ENCODE measurements at places on chromosomes 2 and 18.

DNA sequence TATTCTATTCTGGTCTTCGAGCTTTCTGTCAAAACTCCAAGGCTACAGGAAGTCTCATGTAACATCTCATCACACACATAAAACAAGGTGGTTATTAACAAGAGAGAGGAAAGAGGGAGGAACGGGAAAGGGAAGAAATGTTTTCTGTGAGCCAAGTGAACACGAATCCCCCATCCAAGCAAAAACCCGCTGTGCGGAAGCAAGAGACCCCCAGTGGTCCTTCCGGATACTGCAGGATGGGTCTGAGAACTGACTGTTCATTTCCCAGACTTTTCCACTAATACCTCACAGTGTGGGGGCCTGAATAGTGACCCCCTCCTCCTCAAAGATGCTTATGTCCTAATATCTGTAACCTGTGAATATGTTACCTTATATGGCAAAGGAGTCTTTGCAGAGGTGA, 19.0 kb upstream of the DIPK1C start:
- no peak overlapping the region for H3K4me3 ChIP-seq
- peaks cover 22% of the 10 kb centered on the region for H3K27me3 ChIP-seq
- no peak overlapping the region for H3K27ac ChIP-seq
- H3K4me1 ChIP-seq = no peaks in the 10 kb centered on the region
- DNase-seq = no peak

- H3K4me3 ChIP-seq = no peak overlapping the region
- no peak overlapping the region for H3K27ac ChIP-seq
- DNase-seq = peak; percentile 5
- H3K4me1 ChIP-seq = peaks cover 15% of the 10 kb centered on the region
- peaks cover 16% of the 10 kb centered on the region for H3K27me3 ChIP-seq
Measured at GRCh38 chr2:18154812-18155211, 276.3 kb downstream of the KCNS3 start.

DNA sequence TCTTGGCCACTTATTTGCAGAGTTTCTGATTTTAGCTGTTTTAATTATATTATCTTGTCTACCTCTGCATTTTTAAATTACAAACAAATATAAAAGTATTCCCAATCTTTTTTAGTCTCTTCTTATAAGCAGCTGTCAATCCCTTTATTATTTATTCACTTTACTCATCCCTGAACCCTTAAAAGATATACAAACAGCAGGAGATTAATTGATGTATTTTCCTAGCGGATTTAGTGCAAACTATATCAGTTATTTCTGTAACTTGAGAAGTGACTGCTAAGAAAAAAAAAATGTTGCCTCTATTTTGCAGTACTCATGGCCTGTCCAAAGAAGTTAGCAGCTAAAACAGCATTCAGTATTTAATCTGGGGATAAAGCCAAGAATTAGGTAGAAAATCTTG, 42.1 kb upstream of the GCFC2 start:
- H3K27ac ChIP-seq = no peak overlapping the region
- no peaks in the 10 kb centered on the region for H3K36me3 ChIP-seq
- no peaks in the 10 kb centered on the region for H3K4me1 ChIP-seq
- no peak overlapping the region for H3K4me3 ChIP-seq

- H3K27me3 ChIP-seq = peaks cover 12% of the 10 kb centered on the region
- H3K27ac ChIP-seq = no peak overlapping the region
- peaks cover 1% of the 10 kb centered on the region for H3K4me1 ChIP-seq
- H3K36me3 ChIP-seq = no peaks in the 10 kb centered on the region
Measured at GRCh38 chr2:101089419-101089818, 61.8 kb downstream of the TBC1D8 start.

DNA sequence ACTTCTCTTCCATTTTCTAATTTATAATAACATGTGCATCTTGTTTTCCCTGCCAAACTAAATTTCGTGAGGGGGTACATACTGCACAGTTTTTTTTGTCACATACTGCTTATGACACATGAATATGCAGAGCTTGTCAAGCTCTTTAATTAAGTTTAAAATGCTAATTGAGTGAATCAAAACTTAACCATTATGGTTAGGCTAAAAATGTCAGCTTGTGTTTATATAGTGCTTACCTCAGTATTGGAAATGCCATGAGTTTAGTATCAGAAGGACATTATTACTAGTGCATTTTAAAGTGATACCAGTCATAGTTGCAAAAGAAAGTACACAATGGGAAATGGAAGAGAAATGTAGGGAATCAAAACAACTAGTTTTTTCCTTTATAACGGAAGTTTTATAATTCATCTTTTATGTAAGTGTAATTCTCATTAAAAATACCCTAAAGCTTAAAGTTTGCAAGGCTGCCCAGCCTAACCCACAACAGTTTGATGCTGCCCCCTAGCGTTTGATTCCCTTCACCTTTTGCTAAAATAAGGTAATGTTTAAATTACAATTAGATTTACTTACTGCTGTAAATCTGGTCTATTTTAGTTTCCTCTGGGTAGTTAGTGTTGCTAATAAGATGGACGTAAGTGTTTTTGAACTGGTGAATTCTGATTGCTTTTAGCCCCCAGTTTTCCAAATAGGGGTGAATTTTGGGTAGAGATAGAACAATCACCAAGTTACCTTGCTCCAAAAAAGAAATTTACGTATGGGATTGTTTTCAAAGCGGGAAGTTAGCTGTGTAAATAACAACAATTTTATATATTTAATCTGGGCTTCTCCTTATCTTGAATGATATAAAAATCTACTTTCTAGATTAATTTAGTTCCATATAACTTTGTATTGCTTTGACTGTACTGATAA, 3.2 kb downstream of the SLC39A10 start:
- H3K27ac ChIP-seq = peak overlapping the region; percentile 97
- peaks cover 12% of the 10 kb centered on the region for H3K27me3 ChIP-seq
- peaks cover 22% of the 10 kb centered on the region for H3K36me3 ChIP-seq
- H3K4me1 ChIP-seq = peaks cover 40% of the 10 kb centered on the region
- peak; percentile 73 for DNase-seq

- no peaks in the 10 kb centered on the region for H3K27me3 ChIP-seq
- DNase-seq = no peak
- no peaks in the 10 kb centered on the region for H3K4me1 ChIP-seq
- H3K27ac ChIP-seq = no peak overlapping the region
- H3K36me3 ChIP-seq = no peaks in the 10 kb centered on the region
Measured at GRCh38 chr18:25181581-25181980, 170.4 kb downstream of the ZNF521 start.

GRCh38 chr2:26224095-26224494, 20.3 kb downstream of the HADHA start:
- H3K27me3 ChIP-seq = peaks cover 2% of the 10 kb centered on the region
- no peaks in the 10 kb centered on the region for H3K4me1 ChIP-seq
- no peak overlapping the region for H3K27ac ChIP-seq
- H3K4me3 ChIP-seq = no peak overlapping the region
- no peak for DNase-seq

DNA sequence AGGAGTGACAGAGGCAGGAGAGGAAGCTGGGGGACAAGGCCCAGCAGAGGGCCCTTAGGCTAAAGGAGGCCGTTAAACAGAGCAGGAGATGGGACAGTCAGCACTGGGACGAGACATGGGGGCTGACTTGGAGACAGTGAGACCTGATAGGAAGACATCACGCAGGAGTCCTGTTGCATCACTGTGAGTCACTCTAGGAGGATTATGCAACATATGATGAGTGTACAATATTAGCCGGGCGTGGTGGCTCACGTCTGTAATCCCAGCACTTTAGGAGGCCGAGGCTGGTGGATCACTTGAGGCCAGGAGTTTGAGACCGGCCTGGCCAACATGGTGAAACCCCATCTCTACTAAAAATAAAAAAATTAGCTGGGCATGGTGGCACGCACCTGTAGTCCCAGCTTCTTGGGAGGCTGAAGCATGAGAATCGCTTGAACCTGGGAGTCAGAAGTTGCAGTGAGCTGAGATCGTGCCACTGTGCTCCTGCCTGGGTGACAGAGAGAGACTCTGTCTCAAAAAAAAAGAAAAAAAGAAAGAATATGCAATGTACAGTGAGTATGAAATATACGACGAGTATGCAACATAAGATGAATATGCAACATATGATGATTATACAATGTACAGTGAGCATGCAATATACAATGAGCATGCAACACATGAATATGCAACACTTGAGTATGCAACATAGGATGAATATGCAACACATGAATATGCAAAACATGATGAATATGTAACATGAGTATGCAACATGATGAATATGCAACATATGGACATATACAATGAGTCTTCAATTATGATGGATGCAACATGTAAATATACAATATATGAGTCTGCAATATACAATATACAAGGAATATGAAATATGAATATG, 83.3 kb upstream of the ID2 start:
- H3K4me1 ChIP-seq = peaks cover 20% of the 10 kb centered on the region
- H3K4me3 ChIP-seq = no peak overlapping the region
- DNase-seq = peak; percentile 95
- no peaks in the 10 kb centered on the region for H3K36me3 ChIP-seq

DNA sequence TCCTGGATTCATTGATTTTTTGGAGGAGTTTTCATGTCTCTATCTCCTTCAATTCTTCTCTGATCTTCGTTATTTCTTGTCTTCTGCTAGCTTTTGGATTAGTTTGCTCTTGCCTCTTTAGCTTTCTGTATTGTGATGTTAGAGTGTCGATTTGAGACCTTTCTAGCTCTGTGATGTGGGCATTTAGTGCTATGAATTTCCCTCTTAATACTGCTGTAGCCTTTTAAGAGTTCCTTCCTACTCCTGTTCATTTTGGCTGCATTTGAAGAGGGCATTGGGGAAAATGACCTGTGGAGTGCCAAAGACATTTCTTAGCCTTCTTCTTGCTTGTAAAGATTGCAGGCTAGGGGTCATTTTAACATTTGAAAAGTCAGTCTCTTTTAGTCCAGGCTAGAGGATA, 463.8 kb upstream of the GCFC2 start:
- no peak for DNase-seq
- no peak overlapping the region for H3K27ac ChIP-seq
- H3K4me3 ChIP-seq = no peak overlapping the region

- H3K27ac ChIP-seq = no peak overlapping the region
- peaks cover 4% of the 10 kb centered on the region for H3K27me3 ChIP-seq
- no peak for DNase-seq
Measured at GRCh38 chr2:130808482-130809268, 28.0 kb upstream of the ARHGEF4 start.

DNA sequence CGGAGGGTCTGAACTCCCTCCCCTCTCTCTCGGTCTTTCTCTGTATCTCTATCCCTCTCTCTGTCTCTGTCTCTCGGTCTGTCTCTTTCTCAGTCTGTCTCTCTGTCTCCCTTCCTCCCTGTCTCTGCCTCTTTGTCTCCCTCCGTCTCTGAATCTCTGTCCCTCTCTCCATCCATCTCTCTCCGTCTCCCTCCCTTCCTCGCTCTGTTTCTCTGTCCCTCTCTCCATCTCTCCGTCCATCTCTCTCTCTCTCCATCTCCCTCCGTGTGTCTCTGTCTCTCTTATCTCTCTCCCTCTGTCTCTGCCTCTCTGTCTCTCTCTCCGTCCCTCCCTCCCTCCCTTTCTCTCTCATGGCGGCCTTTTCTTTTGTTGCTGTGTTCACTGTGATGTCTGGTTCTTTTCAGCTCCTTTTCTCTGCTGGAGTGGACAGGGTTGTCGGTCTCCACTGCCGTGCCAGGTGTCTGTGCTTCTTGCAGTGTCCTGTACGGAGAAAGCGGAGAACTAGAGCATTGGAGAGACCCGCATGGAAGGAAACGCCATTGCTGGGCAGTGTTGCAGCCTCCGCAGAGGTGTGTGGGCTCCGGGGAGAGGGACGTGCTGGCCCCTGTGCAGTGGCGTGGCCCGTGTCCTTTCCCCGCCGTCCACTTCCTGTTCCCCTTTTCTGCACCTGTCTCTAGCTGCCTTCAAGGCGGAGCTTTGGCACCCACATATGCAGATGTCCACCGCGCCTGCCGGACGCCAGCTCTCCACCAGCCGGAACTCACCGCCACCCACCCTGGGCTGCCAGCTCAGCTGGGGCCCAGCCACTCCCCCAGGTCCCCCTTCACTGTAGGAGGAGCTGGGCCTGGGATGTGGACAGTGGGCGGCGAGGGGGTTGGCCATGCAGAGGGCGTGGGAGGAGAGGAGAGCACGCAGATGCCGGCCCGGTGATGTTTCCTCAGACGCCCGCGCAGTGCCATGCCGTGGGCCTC, 113.1 kb downstream of the NFATC1 start:
- H3K4me3 ChIP-seq = peak overlapping the region; percentile 81
- no peaks in the 10 kb centered on the region for H3K36me3 ChIP-seq
- no peak for DNase-seq
- H3K4me1 ChIP-seq = peaks cover 15% of the 10 kb centered on the region

DNA sequence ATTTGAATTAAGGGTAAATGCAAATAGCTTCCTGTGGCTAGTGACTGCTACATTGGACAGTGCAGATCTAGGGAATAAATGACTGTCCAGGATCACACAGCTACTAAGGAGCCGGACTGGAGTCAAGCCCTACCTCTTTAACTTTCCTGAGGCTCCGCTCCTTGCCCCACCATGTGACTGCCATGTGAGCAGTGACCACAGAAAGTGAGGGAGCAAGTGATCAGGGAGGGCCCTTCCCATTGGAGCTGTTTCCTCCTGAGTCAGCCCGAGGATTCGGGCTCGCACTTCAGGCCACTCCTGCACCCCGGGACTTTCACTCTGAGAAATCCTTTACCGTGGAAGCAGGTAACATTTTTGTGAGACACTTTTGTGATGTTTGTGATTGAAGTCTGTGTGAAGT, 198.0 kb downstream of the ANKRD30B start:
- H3K4me3 ChIP-seq = no peak overlapping the region
- H3K36me3 ChIP-seq = peaks cover 5% of the 10 kb centered on the region
- H3K4me1 ChIP-seq = no peaks in the 10 kb centered on the region
- H3K27ac ChIP-seq = no peak overlapping the region

DNA sequence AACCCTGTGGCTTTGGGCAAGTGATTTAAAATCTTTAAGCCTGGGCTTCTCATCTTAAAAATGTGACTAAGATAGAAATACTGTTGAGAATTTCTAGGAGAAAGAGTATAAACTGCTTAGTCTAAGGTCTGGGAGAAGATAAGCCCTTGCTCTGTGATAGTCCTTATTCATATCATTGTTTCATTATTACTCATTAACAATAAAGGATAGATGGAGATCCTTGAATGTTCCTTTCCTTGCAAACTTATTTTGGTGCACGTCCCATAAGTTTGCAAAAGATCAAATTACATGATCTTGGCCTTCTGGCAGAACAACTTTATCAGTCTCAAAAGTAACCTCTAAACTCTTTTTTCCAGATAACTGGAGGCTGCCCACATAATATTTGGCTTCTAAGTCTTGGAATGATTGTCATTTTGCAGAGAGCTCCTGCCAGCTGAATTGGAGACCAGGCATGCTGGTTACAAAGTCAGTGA, 138.3 kb downstream of the FAM124B start:
- H3K27me3 ChIP-seq = no peaks in the 10 kb centered on the region
- DNase-seq = peak; percentile 69
- peaks cover 84% of the 10 kb centered on the region for H3K4me1 ChIP-seq
- H3K4me3 ChIP-seq = peak overlapping the region; percentile 22

GRCh38 chr2:64696636-64697035, 42.9 kb upstream of the SERTAD2 start:
- H3K27ac ChIP-seq = peak overlapping the region; percentile 17
- H3K4me1 ChIP-seq = peaks cover 76% of the 10 kb centered on the region
- no peak for DNase-seq
- peaks cover 21% of the 10 kb centered on the region for H3K36me3 ChIP-seq
- H3K27me3 ChIP-seq = peaks cover 3% of the 10 kb centered on the region
